ENCODE measurements at places on chromosomes 13 and 19.
A peak's percentile ranks its signal among the peaks of the same experiment; 100 is the strongest.

GRCh38 chr13:77898097-77898496, 20.5 kb downstream of the EDNRB start:
- DNase-seq = no peak

DNA sequence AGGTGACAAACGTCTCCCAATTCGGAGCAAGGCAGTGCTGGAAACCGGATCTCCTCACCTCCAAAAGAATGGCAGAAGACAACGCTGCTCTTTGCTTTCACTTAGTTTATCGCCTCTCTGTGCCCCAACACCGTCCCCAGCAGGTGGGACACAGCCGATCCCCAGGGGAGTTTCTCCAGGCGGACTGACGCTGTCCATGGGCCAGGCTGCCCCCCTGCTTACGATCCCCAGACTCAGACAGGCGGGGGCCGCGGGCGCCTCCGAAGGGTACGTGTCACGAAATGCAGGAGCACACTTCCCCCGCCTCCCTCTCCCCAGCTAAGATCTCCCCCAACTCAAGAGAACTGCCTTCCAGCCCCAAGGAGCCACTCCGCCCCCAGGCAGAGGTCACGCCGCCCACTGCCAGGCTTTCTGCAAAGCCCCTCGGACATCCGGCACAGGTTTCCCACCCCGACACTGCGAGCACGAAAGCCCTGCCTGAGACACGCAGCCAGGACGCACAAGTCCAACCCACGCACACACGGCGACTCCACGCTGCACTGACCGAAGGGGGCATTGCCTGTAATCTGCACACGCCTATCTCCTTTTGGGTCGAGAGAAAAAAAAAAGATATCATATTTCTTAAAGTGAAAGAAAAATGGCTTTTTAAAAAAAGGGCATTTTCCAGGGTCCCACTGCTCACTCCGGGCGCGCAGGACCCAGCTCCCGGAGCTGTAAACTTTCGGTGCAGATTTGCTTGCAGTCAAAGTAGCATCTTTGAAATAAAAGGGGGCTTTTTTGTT, 2.0 kb downstream of the SPRY2 start:
- peak; percentile 31 for DNase-seq

DNA sequence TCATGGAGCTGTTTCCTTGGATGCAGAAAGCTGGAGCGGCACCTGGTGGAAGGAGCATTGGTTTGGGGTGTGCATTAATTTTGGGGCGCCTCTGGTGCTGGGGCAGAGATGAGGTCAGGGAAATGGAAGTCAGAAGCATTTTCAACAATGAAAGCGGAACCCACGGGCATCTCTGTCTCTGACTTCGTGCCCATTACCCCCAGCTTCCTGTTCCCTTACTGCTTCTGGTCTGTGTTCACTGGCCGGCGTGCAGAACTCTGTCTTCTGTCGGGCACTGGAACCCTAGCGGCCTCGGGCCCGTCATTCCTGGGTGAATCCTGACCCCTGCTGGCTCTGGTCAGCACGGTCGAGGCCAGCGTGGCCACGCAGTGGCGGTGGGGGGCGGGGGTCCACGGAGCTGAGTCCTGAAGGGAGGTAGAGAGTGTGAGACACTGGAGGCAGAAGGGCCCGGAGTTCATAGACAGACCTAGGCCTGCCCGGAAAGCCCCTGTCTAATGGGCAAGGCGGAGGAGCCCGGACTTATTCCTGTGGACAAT, 7.9 kb upstream of the LINGO3 start:
- no peak for DNase-seq

GRCh38 chr19:40229484-40229883, 3.0 kb upstream of the CCNP start:
- DNase-seq = no peak

DNA sequence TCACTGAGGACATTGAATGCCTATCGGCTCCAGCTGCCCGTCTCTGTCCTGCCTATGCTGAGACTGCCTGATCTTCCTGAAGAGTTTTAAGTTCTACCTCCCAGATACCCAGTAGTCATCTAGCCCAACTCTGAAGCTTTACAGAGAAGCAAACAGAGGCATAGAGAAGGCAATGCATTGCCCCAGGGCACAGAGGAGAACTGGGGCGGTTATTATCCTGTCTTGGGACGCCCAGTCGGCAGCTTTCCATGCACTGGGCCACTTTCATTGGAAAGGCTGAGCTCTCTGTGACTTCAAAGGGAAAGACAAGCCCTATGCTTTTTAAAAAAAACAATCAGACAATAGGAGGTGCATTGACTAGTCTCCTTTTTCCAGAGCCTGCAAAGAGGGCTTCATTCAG, 71.6 kb downstream of the HSPH1 start:
- no peak for DNase-seq

DNA sequence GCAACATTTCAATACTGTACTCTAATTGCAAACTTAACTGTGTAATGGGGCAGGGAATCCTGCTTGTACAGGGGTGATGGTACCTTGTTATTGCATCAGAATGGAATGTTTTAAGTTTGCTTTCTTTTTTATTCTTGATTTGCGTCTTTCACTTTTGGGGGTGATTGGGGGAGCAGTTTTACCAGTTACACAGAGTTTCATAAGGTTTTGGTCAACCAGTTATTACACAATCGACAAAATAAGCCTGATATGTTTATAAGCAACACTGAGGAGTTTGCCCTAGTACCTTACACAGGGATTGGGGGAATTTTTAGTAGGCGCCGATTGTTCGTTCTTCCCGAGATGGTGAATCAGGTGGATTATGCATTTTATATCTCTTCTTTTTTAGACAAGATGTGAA, 2.7 kb downstream of the KLF5 start:
- DNase-seq = no peak

DNA sequence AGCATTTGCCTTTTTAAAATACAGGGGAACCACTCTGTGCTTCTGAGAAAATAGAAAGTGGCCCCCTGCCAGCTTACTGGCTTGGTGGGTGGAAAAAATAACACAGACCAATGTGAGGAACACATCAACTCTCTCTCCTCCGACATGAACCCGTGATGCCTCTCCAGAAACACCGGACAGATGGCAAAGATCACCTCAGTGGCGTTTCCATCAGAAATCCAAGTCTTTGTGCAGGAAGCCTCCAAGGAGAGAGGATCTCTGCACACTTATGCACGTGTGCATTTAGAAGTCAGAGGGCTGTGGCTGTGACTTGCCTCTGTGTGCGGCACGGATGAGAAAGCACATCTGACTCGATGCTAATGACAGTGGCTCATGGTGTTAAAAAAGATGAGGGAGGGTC, 112.3 kb upstream of the KLF12 start:
- DNase-seq = no peak

DNA sequence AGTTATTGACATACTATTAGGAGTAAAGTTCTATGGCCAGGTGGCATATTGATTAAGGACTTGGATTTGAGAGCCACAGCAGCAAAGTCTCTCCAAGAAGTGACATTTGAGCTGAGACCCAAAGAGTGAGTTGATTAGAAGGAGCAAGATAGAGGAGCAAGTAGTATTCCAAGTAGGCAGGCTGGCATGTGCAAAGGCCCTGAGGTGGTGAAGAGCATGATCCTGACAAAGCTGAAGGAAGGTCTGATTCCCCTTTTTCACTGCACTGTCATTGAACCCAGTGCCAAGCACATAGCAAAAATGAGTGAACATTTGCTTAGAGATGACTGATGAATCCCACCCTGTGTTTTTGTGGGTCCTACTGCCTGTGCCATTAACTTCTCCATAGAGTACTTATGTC, 4.7 kb downstream of the ZNF543 start:
- no peak for DNase-seq

DNA sequence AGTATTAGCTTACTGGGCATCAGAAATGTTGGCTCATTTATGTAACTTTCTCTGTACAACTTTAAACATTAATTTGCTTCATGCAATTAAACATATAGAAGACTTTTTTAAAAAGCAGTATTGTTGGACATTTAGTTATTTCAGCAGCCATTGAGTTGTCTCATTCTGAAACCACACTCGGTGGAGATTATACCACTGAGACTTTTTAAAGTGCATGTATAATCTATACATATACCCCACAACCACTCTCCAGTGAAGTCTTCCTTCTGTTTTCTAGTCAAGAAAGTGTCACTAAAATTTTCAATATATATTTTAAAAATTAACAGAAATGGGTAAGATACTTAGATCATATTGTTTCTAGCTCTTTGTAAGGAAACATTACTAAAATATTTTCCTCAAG, 15.5 kb downstream of the SETDB2 start:
- no peak for DNase-seq

- DNase-seq = peak; percentile 41
Measured at GRCh38 chr19:3365836-3366752, at the start of gene NFIC. Gene NFIC (plus strand): TSS chr19:3366583. CDS start chr19:3366637, 54 bp downstream.

- no peak for DNase-seq
Measured at GRCh38 chr13:25922376-25922775, 129.4 kb downstream of the SHISA2 start.

DNA sequence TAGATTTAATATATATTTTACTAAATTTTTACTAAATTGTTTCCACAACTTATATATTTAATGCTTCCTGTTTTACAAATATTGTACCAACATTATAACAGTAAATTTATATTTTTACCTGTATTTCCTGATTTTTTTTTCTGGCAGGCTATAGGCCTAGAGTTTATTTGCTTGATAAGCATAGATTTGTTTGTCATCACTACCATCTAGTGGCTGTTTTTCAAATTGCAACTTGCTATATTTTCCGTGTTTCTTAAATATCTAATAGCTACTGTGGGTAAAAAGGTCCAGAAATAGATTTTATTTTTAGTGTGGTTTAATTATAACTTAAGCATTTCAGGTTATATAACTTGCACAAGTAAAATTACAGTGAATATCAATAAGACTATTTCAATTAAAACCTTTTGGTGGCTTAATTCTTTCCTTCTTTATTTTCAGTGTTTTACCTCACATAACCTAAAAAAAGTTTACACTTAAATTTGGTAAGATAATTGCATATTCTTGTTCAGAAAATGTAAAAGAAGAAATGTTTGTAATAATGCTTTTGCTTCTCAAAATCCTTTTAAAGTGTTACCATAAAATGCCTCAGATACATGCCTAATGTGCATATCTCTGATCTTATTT, 60.6 kb downstream of the NDFIP2 start:
- peak; percentile 53 for DNase-seq

- DNase-seq = no peak
Measured at GRCh38 chr13:33536601-33537000, 251.0 kb upstream of the STARD13 start.

DNA sequence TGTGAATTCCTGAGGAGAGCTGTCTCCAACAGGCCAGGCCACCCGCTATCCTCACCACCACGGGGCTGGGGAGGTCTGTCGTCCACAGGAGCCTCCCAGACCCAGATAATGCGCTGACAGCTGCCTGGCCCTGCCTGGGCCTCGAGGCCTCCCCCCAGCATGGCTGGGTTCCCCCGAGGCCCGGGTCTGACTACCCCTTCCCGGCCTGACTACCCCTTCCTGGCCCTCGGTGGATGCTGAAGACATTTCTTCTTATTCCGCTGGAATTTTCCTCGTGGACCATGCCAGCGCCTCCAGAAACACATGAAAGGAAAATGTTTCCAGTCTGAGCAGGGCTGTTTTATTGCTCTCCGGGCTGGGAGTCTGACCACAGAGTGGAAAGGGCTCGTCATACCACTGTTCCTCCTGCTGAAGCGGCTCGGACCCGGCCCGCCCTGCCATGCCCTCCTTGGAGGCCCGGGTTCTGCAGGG, 16.8 kb upstream of the COMP start:
- DNase-seq = no peak

DNA sequence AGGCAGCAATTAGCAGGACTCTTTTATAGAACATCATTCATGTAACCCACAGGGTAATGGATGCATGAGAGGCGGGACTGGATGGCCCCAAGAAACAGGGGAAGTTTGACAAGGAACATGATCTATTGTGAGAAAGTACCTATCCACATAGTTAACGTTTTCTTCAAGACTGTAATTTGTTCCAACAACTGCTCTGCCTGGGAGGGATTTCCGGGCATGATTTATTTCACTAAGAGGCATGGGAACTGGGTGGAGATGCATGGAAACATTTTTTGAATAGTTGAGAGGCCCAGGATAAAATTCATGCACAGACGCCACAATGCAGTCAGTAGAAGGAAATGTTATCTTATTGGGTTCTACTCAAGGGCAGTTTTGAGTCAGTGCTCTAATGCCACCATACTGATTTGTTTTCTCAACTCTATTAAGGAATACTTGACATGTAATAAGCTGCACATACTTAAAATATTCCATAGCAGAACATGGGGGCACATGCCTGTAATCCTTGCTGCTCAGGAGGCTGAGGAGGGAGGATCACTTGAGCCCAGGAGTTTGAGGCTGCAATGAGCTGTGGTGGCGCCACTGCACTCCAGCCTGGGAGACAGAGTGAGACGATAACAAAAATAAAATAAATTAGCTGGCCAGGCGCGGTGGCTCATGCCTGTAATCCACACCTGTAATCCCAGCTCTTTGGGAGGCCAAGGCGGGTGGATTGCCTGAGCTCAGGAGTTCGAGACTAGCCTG, 9.9 kb upstream of the ATG4D start:
- DNase-seq = no peak

- no peak for DNase-seq
Measured at GRCh38 chr19:43673637-43674036, 3.7 kb upstream of the PLAUR start.

DNA sequence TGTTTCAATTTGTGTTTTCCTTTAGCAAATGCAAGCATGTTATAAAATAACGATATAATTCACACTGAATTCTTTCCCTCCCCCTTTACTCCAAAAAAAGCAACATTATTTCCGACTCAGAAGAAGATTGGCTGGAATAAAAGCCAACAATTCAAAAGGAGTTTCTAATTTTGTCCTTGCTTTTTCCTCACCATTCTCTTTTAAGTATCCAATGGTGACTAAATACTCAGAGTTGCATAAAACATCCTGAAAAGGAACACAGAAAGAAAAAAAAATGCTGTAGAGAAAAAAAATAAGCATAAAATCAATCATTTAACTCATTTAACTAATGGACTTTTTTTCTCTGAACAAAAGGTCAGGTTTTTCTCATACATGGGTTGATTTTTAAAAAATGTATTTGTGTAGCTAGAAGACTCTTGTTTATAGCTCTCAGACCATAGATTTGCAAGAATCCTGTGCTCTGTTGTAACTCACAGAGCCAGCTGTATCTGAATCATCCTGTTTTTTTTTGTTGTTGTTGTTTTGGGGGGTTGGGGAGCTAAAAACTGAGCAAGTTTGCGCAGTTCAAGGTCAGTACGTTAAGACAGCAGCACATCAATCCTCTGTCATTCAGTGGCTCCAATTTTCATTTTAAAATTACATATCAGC, 108.1 kb downstream of the PCDH17 start:
- no peak for DNase-seq

DNA sequence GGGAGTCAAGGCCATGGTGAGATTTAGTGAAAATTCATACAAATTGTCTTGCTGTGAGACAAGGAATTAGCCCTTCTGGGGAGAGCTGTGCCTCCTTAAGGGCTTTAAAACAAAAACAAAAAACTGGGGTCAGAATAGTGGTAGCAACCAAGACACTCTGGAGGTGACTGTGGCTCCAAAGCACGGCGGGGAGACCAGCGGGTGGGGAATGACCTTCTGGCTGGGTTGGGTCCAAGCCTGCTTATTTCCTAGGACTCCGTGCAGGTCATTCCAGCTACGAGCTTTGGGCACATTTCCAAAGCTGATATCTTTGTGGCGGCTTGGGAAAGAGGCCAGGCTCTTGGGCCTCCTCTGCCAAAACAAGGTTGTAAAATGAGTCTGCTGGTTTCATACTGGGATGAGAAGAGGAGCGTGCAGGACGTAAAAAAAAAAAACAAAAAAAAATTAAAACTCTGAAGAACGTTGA, 348.3 kb downstream of the UQCRFS1 start:
- DNase-seq = no peak

All from DMS153 (cell line).